Stimulated activated CD8-positive, alpha-beta memory T cell treated with anti-CD3 and anti-CD28 coated beads, Interleukin-15, amount 100 ng/mL, for 24 hours (primary cell): ENCODE measurements at places on chromosomes 5 and 9.

DNA sequence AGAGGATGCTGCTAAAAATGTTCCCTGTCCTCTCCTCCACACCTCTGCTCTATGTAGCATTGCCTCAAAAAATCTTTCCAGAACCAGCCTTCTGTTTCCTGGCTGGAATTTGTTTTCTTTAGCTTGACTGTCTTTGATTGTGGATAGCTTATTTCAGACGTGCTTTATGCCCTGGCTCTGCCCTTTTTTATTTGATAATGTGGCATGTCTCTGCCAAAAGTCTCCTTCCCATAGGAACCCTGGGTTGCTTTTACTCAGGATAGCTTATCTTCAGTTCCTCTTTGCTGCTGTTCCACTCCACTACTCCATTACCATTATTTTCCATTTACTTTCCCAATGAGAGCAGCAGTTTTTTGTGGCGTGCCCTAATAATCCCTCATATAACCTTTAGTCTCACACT is 885 bp upstream of the TMEM252 start:
- DNase-seq: no peak

- no peak for DNase-seq
Observed at GRCh38 chr9:124352616-124353015, 62.6 kb downstream of the PSMB7 start.

DNA sequence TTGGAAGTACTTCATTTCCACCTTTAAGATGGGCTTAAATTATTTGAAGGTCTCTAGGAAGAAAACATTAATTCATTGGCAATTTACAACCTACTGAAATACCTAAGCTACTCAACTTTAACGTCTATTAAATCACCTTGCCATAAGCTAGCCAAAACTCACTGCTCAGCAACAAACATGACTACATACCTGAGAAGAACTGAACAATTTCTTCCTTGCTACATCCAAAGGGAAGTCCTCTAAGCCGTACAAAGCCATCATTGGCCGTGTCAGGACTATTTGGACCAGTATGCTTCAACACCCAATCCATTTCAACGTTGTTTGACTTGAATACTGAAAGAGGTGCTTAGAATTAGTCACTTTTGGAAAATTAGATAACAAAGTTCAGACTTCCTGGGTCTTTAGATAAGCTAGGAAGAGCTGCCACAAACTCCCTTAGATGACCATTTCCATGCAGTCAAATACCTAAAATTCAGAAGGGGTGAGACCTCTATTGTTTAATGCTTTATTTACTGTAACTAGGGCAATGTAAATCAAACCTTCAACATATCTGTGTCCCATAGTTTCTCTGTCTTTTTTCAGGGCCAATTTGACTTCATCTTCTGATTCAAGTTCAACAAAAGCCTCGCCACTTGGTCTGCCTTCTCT is 2.6 kb downstream of the HNRNPH1 start:
- no peak for DNase-seq

- no peak for DNase-seq
Observed at GRCh38 chr5:6542421-6543345, 90.2 kb downstream of the NSUN2 start.

DNA sequence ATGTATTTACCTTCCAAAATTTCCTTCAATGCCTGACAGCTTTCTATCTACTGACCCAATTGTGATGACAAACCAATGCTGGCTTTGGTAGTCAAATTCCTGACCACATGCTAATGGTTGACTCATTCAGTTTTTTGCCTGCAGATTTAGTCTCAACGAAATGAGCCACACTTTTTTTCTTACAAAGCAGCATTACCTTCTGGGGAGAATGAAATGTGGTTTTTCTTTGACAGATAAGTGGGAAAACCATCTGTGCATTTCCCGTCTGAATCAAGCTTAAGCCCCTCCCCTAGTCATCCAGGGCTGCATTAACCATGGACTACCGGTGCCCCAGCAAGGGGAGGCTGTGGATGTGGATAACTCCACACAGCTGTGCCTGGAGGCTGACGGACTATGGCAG is 99.6 kb upstream of the TAF11L2 start:
- DNase-seq: no peak

GRCh38 chr5:114473541-114473940 is 111.7 kb downstream of the KCNN2 start:
- no peak for DNase-seq

- no peak for DNase-seq
Observed at GRCh38 chr9:28136113-28136512, 562.8 kb upstream of the C9orf72 start.

DNA sequence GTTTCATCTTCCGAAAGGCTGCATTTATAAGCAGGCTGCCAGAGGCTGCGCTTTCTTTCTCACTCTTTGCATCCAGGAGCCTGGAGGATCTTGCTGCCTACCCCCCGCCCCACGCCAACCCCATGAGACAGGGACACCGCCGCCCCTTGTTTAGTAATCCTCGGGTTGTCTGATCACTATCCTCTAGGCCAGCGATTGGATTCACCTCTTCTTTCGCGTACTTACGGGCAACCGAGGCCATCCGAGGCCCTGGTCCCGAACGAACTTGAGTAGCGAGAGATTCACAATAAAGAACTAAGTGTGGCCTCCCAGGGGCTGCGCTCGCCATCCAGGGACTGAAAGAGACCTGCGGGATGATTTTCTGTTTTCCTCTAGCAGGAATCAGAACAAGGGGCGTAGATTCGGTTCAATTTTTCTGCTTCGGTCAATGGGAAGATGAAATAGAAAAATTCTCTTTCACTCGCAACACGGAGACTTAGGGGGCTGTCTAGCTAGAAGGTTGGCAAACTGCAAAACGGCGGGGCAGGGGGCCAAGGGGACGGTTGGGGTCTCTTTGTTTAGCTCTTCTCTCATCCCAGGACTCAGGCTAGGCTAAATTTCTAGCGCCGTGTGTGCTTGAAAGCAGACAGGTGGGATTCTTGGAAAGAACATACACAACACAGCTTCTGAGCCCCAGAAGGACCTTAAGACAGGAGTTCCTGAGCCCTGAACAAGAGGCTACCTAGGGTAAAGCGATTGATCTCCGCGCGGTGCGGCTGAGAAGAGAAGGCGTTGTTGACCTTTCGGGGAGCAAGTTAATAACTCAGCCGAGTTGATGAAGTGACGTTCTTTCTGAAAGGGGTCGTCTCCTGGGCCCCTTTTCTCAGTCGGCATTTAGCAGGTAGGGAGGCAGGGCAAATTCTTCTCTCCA is 5.8 kb upstream of the ISL1 start:
- DNase-seq: no peak

GRCh38 chr5:10125116-10125515 is 124.6 kb downstream of the ATPSCKMT start:
- no peak for DNase-seq

DNA sequence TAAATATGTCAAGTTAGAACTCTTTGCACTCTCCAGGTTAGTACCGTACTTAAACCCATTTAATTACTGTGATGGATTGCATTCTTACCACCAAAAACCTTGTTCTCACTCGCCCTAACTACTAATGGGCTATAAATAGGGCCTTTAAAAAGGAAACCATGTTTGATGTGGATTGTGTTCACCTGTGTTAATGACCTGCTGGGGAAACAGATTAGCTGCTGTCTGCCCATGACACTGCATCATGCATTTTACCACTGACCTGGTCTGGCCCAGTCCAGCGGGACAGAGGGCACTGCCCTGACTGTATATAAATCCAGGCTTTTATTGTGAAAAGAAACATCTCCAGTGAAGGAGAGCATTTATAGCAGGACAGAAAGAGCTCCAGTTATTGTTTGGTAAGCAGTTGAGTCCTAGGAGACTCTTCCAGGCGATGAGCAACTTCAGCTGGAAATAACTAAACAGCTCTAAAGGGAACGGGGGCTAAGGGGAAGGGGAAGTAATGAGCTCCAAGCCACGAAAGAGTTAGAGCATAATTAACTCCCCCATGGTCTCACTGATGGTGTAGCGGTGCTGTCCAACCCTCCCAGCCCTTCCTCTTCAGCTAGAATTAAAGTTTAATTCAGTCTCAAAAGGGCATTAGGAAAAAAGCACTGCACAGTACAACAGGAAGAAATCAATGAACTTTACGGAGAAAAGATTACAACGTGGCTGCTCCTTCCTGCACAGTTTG is 303.1 kb downstream of the ENC1 start:
- no peak for DNase-seq

- DNase-seq: no peak
Observed at GRCh38 chr5:164153469-164154172, 648.2 kb downstream of the MAT2B start.

DNA sequence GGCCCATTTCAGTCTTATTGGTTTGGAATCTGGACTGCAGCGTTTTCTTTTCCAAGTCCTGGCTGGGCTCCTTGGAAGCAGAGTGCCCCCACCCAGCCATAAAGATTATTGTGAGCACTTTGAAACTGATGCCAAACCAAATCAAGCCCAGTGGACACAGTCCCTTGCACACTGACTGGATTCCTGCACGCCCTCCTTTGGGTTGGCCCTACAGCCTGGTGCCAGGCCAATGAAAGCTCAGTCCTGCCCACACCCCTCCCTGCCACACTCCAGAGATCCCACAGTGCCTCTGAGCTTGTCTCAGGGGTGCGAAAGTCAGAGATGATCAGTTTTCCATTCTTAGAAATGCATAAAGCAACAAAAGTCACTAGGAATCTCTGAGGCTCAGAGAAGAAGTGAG is 181.9 kb downstream of the CETN3 start:
- DNase-seq: no peak

DNA sequence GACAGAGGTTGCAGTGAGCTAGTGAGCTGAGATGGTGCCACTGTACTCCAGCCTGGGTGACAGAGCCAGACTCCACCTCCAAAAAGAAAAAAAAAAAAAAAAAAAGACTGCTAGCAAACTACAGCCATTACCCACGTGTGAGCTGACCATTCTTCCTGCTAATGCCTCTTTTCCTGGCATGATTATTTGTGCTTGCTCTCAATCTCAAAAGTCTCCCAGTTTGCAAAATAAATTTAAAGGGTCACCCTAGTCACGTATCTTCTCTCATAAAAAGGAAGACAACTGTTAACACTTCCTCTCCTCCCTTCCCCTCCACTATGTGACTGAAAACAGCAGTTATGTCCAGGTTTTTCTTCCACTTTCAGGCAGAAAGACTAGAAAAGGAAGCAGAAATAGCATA is 37.2 kb downstream of the TRIM36 start:
- DNase-seq: no peak

GRCh38 chr5:7876867-7877266 is 7.9 kb downstream of the MTRR start:
- no peak for DNase-seq

GRCh38 chr5:90654215-90654614 is 95.6 kb downstream of the ADGRV1 start:
- DNase-seq: no peak

DNA sequence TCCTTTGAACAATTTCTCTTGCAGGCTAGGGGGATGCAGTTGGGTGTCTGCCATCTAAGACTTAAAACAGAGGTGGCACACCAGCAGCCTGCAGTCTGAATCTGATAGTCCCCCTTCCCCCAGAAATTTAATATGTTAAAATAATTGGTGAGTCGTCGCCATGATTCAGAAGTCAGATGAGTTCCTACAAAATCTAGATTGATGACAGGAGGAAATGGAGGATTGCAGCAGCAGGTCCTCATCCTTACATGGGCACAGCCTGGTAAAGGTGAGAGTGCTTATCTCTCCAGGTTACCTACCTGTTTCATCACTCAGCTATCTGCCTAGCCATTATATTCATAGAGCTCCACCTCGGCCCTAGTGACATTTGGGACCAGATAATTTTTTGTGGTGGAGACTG is 112.3 kb downstream of the PCSK1 start:
- DNase-seq: no peak

- DNase-seq: no peak
Observed at GRCh38 chr5:149617760-149618306, 36.5 kb downstream of the ARHGEF37 start.

GRCh38 chr5:137632716-137633115 is 103.2 kb downstream of the KLHL3 start:
- DNase-seq: no peak

- no peak for DNase-seq
Observed at GRCh38 chr5:127872494-127872893, 169.3 kb downstream of the CCDC192 start.

- DNase-seq: no peak
Observed at GRCh38 chr5:52893863-52894262, 95.3 kb upstream of the ITGA2 start.

GRCh38 chr5:34838785-34839714 is at the start of gene TTC23L:
Gene TTC23L (plus strand): TSS chr5:34839164. CDS start chr5:34840672, 1,508 bp downstream.
- peak; percentile 75 for DNase-seq

- DNase-seq: no peak
Observed at GRCh38 chr5:101418713-101419118, 515.6 kb upstream of the ST8SIA4 start.

DNA sequence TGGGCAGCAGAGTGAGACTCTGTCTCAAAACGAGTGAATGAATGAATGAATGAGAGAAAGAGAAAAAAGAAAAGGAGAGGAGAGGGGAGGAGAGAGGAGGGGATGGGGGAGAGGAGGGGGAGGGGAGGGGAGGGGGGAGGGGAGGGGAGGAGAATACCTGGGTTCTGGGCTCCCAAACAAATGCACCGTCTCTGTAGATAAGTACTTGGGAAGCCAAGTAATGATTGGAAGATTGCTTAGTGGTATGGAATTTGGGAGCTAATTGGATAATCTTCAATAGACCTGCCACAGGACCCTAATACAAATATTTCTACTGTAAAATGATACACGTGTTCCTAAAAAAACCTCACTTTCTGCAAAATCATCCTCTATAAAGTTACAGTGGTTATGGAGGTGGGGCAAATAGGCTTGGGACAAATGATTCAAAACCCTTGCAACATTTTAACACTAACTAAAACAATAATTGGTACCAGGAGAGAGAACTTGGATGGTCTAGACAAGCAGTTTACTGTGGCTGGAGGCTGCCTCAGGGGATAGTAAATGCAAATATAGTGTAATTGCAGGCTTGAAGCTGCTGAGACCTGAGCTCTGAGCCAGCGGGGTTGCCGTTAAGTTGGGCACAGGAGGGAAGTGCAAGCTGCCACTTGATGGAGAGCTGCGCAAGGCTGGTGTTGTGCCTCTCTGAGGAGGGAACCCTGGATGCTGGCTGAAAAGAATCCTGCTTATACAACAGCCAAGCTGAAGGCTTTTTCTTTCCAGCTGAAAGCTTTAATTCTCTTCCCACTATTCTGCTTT is 3.5 kb downstream of the HEMGN start:
- DNase-seq: no peak
